IPS DF 19.7 (cell line): ENCODE measurements at places on chromosomes 4 and X.

- no peak for DNase-seq
Observed at GRCh38 chr4:107666134-107666533, 53.9 kb downstream of the PAPSS1 start.

DNA sequence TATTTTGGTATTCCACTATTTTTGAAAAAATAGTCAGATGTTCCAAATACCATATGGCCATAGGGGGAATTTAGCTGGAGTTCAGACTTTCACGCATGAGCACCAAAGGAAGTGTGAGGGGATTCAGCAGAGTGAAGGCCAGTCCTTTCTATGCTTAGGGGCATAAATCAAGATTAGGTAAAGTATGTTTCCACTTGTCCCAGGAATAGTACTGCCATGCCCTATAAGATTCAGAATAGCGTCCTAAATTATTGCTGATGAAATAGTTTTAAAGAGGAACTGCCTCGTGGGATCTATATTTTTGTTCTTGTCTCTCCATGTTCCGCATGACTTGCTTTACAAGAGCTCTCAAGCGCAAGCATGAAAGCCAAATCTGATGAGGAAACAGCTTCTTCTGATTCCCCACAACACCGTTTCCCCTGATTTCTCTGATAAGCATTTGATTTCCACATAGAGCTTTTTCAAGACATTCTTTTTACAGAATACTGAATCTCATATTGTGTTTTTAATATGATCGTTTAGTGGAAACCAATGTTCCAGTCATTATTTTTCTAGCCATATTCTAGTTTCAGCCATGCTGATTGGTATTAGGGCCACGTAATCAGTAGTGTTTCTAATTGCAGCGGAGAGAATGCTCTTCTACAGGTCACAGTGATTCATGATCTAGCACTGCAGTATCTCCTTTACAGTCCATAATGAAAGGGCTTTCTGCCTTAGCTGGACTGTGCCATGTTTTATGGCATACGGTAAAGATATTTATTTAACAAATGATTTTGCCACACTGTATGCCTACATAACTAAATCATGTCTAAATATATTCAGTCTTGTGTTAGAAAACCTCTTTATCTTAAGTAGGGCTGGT is 492.3 kb downstream of the CENPC start:
- no peak for DNase-seq

DNA sequence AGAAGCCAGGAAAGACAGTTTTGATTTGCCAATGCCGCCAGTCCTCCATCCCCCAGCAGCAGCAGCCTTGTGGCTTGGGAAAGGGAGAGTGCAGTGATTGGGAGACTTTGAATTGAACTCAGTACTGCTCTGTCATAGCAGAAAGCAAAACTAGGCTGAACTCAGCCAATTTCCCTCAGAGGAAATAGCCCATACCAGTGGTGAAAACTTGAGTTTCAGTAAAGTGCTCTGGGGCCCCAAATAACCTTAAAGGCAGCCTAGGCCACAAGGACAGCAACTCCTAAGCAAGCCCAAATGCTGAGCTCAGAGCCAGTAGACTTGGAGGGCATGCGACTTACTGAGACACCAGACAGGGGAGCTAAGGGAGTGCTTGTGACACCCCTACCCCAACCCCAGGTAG is 2.0 kb upstream of the PROM1 start:
- no peak for DNase-seq

DNA sequence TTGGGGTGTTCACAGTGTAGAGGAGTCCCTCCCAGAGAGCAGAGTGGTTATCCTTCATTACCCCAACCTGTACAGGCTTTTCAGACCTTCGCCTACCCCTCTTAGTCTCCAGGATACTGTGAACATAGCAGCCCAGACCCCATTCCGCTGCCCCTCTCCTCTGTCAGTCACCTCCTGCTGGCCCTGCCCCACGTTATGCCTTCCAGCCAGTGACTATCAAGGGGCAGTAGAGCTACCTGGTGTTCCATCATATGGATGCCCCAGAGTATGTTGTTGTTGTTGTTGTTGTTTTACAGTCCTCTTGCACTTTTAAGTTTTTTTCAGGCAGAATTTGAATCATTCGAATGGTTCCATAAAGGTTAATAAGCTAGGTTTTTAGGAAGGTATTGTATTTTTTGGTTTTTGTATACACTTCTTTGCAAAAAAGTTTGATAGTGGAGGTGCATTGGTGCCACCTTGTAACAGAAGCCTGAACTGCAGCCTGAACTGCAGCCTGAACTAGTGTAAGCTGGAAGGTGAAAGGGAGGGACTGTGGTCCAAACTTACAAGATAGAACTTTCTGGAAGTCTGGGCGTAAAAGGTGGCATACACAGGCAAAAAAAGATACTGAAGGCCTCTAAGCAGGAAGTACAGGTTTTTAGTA is 101.4 kb upstream of the RAB40AL start:
- no peak for DNase-seq

DNA sequence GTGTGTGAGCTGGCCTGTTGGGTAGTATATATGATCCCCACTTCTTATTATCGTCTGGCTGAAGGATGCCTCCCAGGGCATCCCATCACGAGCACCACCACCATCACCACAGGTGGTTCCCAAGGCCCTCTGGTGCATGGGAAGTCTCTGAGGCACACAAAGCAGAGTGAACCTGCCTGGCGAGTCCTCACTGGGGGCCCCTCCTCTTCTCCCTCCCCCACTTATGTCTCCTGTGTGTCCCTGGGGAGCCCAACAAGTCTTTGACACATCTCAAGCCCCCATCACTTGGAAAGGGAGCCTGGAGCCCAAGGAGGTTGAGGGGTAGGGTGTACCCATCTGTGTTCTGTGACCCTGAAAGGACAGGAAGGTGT is 45.5 kb upstream of the NKX1-1 start:
- no peak for DNase-seq

GRCh38 chr4:98950925-98951324 is 22.0 kb upstream of the EIF4E start:
- no peak for DNase-seq

GRCh38 chr4:7886007-7886973 is 53.4 kb downstream of the AFAP1 start:
- DNase-seq, result no peak

GRCh38 chrX:14802943-14803710 is 69.7 kb downstream of the FANCB start:
- no peak for DNase-seq

DNA sequence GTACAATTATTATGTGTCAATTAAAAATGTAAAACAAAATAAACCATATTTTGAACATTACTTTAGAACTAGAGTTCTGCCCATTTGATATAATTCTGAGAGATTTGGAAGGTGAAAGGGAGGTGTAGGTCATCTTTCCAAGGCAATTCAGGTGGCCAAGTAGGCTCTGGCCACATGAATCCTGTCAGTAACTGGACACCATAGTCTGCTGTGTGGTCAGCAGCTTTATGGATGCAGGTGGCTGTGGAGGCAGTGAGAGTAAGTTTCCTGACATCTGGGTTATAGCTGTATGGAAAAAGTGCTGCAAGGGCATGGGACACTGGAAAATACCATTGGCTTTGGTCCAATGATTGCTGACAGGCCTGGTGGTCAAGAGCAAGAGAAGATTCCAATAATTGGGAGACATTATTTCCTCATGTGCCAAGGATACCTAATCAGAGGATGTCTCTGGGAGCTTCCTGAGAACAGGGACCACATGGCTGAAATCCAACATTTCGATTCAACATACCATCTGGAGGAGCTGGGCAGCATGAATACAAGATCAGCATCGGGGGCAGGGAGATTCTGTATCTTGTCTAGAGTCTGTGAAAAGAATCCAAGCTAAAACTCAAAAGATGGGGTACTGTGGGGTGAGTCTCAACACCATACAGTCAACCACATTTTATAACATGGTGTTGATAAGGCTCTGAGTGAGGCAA is 523.1 kb downstream of the MID1IP1 start:
- DNase-seq, result no peak

DNA sequence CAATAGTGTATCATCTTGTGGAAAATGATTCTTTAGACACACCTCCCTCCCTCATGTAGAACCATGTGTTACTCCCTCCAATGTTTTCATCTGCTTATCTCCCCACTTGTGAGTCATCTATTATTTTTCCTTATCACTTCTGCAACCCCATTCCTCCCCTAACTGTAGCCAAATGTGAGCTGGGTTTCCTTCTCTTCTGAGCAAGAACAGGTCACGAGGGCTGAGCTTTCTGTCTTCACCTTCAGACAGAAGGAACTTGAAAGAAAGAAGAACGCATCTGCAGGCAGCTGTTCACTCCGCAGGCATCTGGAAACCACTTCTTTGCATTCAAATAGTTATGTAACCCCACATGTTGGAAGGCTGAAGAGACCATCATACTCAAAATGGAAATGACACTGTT is 1.8 kb downstream of the PPP1R2C start:
- no peak for DNase-seq

GRCh38 chr4:83582289-83582785 is 46.4 kb downstream of the GPAT3 start:
- no peak for DNase-seq

GRCh38 chr4:47526281-47526680 is 41.2 kb downstream of the ATP10D start:
- no peak for DNase-seq

DNA sequence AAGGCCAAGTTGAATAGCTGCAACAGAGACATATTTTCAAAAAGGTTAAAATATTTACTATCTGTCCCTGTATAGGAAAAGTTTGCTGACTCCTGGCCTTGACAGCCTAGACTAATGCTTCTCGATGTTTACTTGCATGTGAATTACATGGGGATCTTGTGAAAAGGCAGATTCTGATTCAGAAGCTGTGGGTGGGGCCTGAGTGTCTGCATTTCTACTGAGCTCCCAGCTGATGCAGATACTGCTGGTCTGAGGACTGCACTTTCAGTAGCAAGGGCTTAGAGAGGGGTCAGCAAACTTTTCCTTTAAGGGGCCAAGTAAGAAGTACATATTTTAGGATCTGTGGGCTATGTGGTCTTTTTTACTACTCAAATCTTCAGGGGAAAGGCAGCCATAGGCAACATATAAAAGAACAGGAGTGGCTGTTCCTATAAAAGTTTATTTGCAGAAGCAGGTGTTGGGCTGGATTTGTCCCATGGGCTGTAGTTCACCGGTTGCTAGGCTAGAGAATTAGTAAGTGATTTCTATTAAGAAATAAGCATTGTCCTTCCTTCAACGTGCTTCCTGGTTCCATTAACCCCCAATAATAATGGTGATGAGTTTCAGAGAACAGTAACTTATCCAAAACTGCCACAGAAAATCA is 97.2 kb upstream of the PDE5A start:
- peak; percentile 28 for DNase-seq

DNA sequence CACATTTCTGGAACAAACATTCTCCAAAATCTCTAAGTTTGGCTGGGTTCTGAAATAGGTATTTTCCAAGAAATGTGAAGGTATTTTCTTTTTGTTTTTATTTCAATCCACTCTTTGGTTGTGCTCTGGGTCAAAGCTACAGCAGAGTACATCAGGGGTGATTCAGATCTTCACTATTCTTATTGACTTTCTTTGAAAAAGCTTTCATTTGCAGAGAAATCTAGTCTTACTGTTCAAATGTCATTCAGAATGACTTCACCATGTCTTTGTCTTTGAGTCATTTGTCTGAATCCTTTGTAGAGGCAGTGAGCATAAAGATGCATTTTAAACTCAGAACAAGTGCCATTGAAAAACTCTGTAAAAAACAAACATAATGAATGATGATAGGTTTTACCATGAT is 547.2 kb upstream of the ADGRL3 start:
- no peak for DNase-seq

- DNase-seq, result no peak
Observed at GRCh38 chr4:169133932-169134331, 123.9 kb upstream of the CBR4 start.

GRCh38 chrX:129634541-129634940 is 20.2 kb downstream of the APLN start:
- no peak for DNase-seq

DNA sequence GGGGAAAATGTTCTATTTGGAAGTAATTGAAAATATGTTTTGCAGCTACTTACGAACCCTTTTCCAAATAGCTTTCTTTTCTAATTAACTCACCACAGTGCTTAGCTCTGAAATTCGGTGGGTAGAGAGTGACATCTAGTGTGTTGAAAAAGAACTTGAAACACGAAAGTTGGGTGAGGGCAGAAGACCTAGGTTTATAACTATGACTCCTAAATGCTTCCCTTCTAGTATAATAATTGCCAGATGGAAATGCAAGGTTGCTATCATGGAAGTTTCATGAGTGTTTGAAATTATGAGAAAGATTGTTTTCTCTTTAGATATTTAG is 77.3 kb upstream of the NOCT start:
- peak; percentile 9 for DNase-seq

DNA sequence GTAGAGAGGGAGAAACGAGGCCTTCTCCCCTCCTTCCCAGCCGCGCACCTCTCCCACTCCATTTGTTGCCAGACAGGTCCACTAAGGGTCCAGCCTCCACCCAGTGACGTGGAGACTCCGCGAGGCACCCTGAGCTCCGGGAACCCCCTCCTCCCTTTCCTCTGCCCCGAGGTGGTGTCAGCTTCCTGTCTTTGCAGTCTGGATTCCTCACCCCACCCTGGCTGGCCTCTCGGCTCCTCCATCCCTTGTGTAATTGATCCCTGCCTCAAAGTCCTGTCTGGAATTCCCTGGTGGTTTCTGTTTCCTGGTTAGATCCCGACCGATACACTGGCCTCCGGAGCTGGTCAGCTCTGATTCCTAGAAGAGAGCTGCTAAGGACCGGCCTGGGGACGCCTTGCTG is 105.9 kb upstream of the SCOC start:
- DNase-seq, result no peak

GRCh38 chr4:24583451-24584210 is 723 bp downstream of the DHX15 start:
- DNase-seq, result peak; percentile 17

GRCh38 chr4:26822546-26822945 is 38.1 kb upstream of the STIM2 start:
- DNase-seq, result no peak

DNA sequence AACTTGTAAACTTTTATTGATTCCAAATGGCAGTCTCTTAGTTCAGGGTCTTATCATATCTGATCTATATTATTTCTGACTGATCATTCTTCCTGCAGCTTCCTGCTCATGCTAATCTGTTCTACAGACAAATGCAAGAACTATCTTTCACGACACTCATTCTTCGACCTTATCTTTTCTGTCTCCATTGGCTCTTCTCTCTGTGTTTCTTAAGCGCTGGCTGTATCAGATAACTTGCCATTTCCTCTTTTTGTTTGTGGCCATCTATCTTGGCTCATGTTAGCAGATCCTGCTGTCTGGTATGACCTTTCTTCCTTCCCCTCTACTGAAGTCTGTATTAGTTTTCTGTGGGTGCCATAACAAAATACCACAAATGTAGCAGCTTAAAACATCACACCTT is 230.5 kb upstream of the PUDP start:
- DNase-seq, result no peak

GRCh38 chr4:38683276-38683675 is 19.3 kb downstream of the KLF3 start:
- no peak for DNase-seq

DNA sequence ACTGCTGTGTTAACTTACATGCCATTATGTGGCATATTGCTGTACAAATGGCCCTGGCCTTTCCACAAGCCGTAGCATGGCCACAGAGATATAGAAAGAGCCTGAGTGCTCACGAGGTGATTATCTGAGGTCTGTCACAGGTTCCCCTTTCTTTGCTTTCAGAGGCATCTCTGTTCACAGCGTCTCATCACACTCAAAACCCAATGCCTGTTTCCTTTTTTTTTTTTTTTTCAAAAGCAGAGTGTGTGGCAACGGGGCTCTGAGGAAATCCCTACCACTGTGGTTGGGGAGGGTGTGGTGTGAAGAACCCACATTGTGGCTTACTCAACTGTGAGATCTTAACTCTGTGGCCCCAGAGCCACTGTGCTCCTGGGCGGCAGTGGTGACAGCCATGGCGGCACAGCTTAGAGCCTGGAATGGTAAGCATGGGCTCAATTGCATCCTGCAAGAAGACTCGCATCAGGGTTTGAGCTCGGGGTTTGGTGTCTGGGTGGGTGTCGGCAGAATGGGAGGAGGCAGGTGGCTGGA is 30.8 kb downstream of the RTL5 start:
- no peak for DNase-seq
